ENCODE measurements at places on chromosomes 2 and 18.

GRCh38 chr2:205650931-205651330, 31.4 kb upstream of the NRP2 start:
- DNase-seq: no peak

DNA sequence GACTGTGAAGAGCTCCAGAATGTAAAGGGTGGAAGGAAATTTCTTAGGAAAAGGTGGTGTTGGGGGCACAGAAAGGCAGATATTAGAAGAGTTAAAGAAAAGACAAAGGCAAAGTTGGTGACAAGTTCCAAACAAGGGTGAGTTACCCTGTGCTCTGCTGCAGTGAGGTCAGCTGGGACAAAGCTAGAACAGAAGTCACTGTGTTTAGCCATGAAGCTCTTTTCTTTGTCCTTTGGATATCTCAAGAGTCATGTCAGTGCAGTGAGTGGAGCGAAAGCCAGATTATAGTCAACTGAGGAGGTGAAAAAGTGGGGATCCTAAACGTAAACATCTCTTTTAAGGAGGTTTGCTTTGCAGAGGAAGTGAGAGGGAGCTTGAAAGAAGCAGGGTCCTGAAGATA, 187.8 kb upstream of the ALPP start:
- DNase-seq: no peak

DNA sequence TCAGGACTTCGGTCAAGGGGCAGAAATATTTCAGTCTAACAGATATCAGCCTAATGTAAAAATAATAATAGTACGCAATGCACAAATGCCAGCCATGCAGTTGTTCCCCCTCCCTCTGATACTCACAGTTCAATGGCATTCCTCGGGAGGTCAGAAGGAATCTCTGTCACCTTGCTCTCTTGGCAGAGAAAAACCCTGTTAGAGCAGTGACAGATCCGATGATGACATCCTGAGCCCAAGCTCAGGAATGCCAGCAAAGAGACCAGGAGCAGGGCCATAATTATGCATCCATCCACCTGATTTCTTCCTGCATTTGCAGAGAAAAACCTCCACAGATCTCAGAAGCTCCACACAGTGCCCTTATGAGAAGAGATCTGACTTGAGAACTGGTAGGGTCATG, at the start of gene FSHR:
FSHR (minus strand) TSS at position 376 of the 400 bp plus-strand sequence; CDS start at position 278, 98 bp downstream.
- DNase-seq: no peak

- no peak for DNase-seq
These were observed 4.8 kb downstream of the CDH7 start for GRCh38 chr18:65755616-65756015.

DNA sequence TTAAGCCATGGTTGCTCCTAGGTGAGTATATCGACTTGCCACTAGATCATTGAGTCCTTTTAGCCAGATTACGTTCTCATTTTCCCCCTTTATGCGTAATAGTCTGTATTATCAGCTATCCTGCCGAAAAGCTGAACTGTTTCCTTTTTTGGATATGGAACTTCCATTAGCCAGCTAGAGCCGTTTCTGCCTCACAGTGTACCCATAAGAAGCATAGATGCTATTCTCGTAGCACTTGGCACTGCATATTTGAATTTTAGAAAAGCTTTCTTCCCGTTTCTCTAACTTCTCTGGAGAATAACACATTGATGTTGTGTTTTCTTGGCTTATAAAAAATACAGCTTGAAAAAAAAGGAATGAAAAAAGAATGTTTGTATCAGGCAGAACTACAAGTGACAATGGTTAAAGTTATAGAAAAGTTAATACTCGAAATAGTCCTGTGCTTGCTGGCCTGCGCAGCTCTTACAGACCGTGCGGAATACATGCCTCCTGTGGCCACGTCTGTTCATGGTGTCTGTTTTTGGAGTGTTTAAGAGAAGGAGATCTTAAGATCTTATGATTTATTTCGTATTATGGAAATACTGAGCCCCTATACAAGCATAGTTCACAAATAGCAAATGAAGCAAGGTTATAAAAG, 710 bp downstream of the DUSP19 start:
- no peak for DNase-seq

- no peak for DNase-seq
These were observed 787.2 kb downstream of the METTL4 start for GRCh38 chr18:1784113-1784512.

DNA sequence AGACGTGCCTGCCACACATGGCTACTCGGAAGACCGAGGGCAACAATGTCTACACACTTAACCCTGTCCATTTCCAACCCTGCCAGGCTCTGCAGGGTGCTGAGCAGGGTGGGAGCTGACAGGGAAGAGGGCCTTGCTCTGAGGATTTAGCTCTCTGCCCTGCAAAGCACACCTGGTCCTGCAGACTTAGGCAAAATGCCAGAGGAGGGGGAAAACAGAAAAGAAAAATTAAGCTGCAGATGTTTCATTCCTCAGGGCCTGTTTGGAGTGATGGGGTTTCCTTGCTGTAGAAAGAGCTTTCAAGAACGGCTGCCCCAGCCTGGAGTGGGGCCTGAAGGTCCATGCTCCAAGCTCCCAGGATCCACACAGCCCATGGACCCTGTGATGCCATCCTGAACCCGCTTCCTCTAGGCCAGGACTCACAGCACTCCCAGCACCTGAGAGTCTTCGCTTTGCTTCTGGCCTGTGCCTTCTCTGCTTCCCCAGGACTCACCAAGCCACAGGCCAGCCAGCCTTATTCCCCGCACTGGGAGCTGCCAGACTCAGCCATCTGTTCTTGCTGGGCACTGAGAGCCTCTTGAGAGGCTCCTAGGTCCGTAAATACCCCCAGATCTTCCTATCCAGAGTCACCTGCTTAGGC, 9.1 kb upstream of the TEX51 start:
- DNase-seq: peak; percentile 86

DNA sequence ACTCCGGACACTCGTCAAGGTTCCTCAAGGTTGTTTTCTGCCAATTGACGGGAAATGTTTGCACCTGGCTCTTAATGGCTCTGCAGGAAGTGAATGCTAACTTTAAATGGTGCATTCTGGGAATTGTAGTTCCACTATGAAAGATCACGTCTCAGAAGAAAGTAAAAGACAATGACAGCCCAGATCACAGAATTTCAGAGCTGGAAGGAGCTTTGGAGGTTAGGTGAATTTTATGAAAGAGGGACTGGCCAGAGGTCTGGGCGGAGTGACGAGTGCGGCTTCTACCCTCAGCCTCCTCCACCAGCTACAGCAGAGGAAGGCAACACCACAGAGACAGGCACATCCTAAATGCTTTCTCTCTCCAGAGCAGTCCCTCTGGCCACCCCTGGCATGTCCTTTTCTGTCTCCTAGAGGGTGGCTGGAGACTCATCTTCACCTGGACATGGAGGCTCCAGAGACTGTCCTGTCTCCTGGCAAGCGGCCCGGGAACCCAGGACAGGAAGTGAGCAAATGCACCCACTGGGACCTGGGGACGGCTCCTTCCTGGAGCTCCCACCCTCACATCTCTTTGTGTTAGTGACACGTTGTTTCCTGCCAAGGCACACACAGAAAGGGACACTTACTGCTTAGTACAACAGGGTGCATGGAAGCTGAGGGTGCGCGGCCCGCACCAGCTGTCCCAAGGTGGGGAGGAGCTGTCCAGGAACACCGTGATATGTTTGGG, 19.4 kb downstream of the THAP4 start:
- DNase-seq: no peak

GRCh38 chr2:238100049-238100820, at the start of gene ESPNL:
Gene ESPNL, plus strand, starts transcription at chr2:238100340. Its CDS starts 80 bp downstream, at chr2:238100420.
- peak; percentile 45 for DNase-seq

GRCh38 chr2:214226061-214226460, 184.8 kb upstream of the VWC2L start:
- DNase-seq: no peak

DNA sequence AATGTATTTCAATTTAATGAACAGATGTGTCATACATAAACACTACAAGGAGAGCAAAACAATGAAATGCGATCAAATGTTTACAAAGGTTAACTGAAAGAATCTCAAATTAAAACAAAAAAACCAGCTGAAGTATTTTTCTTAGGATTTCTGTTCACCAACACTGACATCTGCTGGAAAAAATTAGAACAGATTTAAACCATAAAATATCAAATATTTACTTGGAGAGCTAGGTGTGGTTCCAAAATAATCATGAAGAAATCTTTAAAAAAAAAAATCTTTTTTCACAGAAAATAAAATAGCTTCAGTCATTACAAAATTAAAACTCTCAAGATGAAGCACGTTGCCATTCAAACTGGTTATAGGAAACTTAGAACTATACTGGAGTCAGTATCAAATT, 13.8 kb downstream of the MMADHC start:
- DNase-seq: no peak

DNA sequence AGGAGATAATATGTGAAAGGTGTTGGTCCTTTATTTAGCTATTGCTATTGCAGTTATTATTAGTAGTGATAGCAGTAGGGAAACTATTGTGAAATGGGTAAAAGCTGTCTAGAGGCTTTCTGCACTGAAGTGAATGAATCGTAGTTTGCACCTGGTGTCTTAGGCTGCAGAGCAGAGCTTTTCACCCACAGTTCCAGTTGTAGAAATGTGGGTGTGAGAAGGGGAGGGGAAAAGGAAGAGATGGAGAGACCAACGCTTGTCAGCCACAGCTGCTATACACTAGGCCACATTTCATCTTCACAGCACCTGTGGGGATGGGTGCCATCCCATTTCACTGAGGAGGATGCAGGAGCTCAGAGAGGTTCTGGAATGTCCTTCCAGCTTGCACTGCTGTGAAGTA, 50.0 kb downstream of the TRPM8 start:
- DNase-seq: no peak

GRCh38 chr2:232955856-232956255, 57.2 kb downstream of the NGEF start:
- DNase-seq: no peak

DNA sequence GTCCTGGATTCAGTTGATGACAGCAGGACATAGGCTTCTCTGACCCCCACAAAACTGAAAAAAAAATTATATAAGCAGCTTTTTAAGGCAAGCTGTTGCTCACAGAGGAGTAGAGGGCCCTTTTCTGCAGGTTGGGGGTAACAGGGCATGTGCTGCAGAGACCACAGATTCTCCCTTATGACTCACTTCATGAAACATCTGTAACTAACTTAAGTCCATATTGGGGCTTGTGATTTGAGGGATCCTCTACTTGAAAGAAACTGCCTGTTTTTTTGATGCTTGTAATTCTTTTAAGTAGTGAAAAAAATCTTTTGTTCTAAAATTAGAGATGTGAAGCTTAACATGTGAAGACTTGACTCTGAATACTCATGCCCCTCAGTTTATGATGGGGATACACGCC, 33.4 kb downstream of the XRCC5 start:
- DNase-seq: no peak

GRCh38 chr18:46559296-46559695, 97.7 kb downstream of the LOXHD1 start:
- DNase-seq: no peak

DNA sequence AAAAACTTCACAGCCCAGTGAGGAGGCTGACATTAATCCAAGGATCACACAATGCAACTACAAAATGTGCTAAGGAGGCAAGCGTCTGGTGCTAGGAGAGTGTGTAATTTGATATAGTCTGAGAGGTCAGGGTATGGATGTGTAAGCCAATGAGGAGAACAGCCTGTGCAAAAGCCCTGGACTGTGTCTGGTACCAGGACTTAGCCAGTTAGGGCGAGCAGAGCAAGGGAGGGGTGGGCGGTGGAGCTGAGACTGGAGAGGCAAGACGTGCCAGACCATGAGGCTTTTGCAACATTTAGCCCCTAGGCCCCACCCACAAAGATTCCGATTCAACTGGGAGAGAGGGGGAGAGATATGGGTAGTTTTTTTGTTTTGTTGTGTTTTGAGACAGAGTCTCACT, 33.5 kb upstream of the SPRED2 start:
- DNase-seq: no peak

DNA sequence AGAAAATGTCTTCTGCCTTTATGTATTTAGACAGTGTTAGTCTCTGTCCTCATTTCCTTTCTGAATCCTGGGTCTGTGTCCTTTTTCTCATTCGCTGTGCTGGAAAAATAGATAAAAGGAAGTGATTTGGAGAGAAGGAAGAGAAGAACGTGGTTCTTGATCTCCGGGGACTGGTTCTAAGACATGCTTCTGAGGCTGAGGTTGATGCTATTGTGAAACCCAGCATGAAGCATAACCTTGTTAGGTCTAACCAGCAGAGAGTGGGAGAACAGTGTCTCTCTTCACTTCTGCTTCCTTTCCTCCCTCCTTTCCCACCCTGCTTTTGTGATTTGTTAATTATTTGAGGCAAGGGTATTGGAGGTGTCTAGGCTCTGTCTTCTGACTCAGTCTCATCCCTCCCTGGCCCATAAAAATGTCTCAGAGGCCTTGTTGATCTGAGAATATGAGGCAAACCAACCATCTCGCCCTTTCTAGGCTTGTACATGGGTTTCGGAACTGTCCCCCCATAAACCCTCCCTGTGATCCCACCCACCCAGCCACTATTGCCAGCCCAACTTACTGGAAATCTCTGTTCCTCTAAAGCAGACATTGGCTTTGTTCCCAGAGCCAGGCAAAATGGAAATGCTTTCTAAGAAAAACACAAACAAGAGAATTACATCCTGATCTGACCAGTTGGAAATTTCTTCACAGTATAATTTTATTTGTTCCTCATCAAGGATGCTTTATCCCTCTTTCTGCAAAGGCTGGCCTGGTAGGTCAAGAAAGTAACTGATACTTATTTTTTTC, 360.6 kb upstream of the TNP1 start:
- no peak for DNase-seq

DNA sequence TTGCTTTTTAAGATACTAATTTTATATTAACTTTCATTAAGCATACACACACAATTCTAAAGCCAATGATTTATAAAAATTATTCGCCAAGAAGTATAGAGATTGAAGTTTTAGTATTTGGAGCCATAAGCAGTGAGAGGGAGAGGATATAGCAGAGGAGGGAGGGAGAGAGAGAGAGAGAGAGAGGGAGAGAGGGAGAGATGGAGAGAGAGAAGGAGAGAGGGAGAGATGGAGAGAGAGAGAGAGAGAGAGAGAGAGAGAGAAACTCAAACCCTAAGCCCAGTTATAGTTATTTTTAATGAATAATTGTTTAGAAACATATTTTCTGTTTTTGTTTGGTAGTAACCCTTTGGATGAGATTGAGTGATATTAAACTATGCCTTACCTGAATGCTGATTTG, 5.3 kb downstream of the TWIST2 start:
- DNase-seq: no peak

DNA sequence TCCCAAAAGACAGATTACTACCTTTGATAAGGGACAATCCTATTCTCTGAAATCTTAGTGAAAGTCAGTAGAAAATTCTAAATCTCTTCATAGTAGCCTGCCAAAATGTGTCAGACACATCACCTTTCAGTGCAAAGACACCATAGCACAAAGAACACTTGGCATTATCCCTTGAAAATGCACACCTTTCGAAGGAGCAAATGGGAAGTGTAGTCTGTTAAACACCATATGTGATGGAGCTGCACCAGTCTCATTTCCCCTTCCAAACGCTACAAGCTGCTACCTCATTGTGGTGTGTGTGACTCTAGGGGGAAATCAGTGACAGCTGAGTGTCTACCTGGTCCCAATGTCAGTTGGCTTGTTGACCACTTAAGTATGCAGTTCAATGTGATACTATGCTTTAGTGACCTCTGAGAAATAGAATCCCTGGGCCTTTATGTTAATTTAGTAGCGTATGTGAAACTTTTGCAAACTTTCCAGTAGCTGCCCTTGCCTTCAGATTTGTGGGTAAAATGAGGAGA, 551.7 kb downstream of the ARHGAP15 start:
- no peak for DNase-seq

GRCh38 chr18:57629422-57629821, 7.8 kb upstream of the NARS1 start:
- no peak for DNase-seq

- no peak for DNase-seq
These were observed 28.7 kb downstream of the ERMN start for GRCh38 chr2:157296958-157297357.

Data from esophagus muscularis mucosa (tissue), 4 donors.